ENCODE measurements at places on chromosomes 2 and 18.

GRCh38 chr18:62018759-62019041 is 125.9 kb upstream of the RNF152 start:
- no peak for DNase-seq

- DNase-seq, result no peak
Observed at GRCh38 chr2:205814039-205814364, 131.7 kb downstream of the NRP2 start.

DNA sequence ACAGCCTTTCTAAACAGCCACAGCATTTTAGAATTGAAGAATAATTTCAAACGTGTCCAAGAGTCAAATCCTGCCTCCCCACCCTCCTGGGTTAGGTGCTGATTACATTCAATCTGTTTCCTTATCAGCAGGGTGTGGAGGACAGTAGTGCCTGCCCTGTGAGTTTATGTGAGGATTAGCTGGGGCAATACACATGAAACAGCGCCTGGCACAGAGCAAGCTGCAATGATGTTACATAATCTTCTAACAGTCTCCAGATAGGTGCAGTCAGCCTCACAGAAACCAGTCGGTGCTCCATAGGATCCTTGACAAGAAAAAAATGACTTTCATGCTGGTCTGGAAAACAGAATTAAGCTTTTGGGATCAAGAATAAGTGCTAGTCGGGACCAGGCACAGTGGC is 91.7 kb upstream of the ITGA6 start:
- DNase-seq, result no peak

GRCh38 chr2:46547223-46548102 is 68.1 kb downstream of the TMEM247 start:
- no peak for DNase-seq

GRCh38 chr18:195651-196050 is 37.3 kb downstream of the USP14 start:
- no peak for DNase-seq

DNA sequence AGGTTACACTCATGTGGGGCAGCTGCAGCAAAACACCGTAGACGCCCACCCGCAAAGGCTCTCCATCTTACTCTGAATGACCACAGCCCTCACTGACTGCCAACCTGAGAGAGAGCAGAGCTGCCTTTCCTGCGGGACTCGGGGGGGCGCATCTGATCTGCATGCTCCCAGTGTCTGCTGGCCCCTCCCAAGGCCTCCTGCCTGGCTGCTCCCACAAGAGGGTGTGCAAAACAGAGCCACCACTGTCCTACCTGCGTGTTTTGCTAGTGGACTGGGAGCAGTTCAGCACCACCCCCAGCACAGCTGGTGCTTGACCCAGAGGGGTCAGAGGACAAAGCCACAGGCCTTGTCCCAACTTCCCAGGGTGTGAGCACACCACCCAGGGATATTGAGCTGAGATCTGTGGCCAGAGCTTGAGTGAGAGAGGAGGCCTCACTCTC is 76.4 kb downstream of the MYO3B start:
- no peak for DNase-seq

DNA sequence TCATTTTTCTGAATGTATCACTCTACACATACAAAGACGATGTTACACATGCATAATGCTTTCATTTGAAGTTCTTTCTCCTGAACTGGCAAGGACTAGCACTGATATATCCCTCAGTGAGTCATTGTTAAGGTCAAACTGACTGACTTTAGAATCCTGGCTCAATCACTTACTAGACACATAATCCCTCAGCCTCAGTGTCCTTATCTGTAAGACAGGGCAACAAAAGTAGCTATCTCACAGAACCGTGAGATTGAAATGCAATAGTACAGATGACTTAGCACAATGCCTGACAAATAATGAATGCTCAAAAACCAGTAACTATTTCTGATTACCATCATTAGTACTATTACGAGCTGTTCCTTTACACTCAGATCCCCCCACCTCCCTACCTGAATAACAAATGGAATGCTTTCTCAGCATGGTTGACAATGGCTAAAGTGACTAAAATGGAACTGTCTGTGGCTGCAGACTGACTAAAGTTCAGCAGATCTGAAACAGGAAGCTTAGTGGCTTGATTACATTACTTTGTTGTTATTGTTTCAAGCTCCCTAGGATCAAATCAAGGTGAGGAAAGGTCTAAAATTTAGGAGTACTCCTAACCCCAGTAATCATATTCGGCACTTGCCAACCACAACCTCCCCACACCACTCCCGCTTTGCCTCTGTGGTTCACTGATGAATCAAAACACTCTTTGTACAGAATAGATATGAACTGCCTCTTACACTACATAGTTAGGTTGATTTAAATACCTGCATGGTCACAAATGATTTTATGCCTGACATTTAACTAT is 35.8 kb upstream of the CACNB4 start:
- no peak for DNase-seq

DNA sequence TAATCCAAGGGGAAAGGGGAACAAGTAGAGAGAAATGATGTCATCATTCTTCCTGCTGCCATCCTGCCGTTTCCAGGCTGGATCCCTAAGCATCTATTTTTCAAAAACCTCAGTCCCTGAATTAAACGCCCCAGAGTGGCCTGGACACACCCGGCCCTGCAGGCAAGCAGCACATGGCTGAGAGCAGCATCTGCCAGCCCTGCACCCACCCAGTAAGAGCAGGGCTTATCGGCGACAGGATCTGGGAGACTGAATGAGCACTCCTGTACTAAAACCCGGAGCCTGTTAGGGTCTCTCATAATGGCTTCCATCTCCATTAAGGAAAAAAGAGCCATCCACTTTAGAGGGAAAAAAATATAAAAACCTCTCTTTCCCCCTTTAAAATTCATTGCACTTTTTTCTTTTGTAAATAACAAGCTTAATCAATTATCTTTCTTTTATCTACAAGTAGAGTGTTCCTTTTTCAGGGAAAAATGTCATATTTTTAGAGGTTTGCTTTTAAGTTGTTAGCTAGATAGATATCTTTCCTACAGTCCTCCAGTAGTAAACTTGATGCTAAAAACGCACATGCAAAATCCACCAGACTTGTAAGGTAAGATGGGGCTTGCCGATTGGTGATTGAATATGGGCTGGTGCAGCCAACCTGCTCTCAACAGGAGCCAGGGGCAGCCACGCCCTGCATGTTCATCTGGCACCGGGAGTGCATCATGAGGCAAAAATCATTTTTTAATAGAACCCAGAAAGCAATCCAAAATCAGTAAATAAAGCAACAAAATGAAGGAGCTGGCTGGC is 457.8 kb downstream of the EIPR1 start:
- no peak for DNase-seq

GRCh38 chr18:37964885-37965571 is 399.4 kb upstream of the CELF4 start:
- DNase-seq, result no peak

DNA sequence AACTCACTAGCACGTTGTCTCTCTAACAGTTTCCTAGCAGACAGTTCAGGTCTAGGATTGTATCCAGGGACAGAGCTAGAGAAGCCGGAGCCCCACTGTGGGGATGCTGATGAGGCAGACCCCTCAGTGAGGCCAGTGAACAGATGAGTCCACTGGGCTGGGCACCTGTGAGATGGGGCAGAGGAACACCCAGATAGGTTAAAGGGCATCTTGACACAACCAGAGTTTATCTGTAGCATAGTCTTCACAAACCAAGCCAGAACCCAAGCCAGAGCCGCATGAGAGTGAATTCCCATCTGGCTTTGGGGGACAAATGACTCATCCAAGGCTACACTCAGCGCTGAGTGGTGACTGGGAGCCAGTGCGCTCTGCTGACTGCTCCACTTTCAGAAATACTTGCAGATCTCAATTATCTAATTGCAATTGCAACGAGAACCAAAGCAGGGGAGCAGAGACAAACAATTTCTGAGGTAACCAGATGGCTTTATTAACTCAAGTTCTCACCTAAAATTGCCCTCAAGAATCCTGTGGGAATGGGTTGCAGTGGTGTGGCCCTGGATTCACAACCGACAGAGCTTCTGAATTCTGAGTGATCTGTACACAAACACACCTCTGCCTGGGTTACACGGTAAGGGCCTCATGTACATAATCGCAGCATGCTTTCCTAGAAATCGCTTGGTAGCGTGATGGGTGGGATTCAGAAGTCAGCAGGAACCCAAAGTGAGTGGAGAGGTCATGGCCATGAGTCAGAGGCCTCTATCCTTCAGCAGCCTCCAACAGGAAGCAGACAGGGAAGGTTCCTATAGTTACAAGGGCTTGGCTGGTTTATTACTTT is 48.7 kb upstream of the MSH2 start:
- no peak for DNase-seq

GRCh38 chr2:220995581-220995980 is 576.5 kb downstream of the EPHA4 start:
- no peak for DNase-seq

DNA sequence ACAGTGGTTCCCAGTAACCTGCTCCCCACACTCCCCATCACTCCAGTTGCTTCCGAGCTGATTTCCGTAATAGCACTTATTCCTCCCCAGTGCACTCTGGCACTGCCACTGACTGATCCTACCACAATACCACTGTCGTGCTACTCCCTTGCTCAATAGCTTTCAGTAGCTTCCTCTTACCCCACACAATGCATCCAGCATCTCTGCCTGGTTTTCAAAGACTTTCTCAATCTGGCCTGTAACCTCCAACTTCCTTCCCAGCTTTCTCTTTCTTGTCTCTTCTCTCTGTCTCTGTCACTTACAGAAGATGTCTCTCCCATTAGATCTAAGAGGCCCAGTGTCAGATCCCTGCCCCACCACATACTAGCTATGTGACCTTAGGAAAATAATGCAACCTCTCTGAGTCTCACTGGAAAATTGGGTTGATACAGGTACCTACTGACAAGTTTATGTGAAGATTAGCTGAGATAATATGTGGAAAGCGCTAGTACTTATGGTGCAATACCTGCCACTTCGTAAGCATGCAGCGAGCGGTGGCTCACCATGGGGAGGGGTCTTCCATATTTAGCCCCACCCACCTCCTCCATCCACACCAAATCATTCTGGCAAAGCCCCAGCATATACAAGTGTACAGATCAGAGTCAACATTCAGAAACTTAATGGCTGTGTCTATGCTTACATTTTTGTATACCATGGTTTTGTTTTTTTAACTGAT is 36.7 kb downstream of the SFXN5 start:
- no peak for DNase-seq

- DNase-seq, result no peak
Observed at GRCh38 chr2:202109737-202110184, 36.7 kb downstream of the KIAA2012 start.

DNA sequence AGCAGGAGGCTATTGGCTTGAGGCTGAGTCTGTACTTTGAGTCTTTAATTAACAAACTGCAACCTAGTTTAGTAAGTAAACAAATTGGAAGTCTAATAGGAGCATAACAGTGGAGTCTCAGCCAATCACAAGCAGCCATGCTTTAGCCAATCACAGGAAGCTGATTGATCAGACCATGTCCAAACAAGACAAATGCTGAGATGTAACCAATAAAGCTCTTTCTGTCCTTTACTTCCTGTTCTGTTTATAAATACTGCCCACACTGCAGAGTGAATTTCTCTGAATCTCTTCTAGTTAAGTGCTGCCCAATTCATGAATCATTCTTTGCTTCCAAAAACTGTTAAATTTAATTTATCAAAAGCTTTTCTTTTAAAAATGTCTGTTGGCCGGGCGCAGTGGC is 146.6 kb upstream of the DLX2 start:
- no peak for DNase-seq

DNA sequence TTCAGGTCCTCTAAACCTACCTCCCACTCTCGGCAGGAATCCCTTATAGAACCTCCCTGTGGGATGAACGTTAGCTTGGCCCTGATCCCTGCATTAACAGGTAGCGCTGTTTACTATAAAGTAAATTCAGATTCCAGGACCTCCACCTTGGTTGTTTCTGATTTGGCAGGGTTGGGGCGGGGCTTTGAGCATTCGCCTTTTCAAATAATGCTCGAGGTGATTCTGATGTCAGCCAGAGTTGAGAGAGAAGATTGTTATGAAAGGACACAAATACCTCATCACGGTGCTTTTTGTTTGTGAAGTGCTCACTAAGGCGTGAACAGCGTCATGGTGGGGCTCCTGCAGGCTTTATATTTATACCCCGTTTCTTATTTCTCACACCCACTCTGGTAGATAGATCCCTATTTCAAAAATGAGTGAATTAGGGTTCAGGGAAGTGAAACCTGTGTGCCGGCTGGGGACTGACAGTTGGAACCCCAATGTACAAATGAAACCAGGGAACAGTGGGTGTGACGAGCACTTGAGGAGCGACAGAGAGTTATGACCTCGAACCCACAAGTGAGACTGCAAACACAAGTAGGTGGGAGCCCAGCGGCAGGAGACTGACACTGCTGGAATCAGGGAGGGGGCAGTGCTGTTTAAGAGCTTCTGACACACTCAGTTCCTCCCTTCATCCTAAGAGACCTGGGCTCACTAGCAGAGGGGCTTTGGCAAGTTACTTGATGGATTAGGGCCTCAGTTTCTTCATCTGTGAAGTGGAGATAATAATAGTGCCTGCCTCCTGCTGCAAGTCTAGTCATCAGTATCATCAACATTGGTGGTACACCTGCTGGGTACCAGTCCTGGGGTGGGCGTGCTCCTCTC is 14.2 kb upstream of the CXCR4 start:
- DNase-seq, result no peak

GRCh38 chr2:53422979-53423378 is 344.6 kb upstream of the CHAC2 start:
- no peak for DNase-seq

- no peak for DNase-seq
Observed at GRCh38 chr2:151237422-151238025, 24.1 kb downstream of the RBM43 start.

DNA sequence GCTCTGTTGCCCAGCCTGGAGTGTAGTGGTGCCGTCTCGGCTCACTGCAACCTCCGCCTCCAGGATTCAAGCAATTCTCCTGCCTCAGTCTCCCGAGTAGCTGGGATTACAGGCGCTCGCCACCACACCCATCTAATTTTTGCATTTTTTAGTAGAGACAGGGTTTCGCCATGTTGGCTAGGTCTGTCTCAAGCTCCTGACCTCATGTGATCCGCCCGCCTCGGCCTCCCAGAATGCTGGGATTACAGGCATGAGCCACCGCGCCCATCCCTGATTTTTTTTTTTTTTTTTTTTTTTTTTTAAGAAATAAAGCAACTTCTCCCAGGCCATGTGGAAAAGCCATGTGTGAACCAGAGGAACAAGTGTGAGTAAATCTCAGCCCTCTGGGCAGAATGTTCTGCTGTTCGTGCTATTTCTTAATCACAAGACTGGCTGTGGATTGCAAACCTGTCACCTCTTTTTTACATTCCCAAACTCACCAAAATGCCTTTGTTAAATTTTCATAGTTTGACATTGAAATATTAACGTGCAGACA is 6.4 kb upstream of the SH3BP4 start:
- DNase-seq, result no peak
